ENCODE measurements at places on chromosomes 7 and 10.

- DNase-seq = no peak
Measured at GRCh38 chr10:117237401-117237991, 3.4 kb upstream of the SLC18A2 start.

- no peak for DNase-seq
Measured at GRCh38 chr10:44780426-44780825, 130.7 kb upstream of the TMEM72 start.

GRCh38 chr7:130430841-130431666 lies 9.8 kb downstream of the CEP41 start:
- peak; percentile 28 for DNase-seq

- no peak for DNase-seq
Measured at GRCh38 chr10:114053946-114054345, 10.3 kb downstream of the ADRB1 start.

GRCh38 chr7:22361320-22361719 lies 4.4 kb upstream of the RAPGEF5 start:
- no peak for DNase-seq

GRCh38 chr7:23075571-23075970 lies 30.0 kb upstream of the KLHL7 start:
- DNase-seq = no peak

GRCh38 chr10:24351961-24352360 lies 143.0 kb downstream of the KIAA1217 start:
- no peak for DNase-seq

GRCh38 chr7:98934267-98934666 lies 55.9 kb downstream of the TRRAP start:
- no peak for DNase-seq

- no peak for DNase-seq
Measured at GRCh38 chr7:20383351-20383750, 52.7 kb downstream of the ITGB8 start.

DNA sequence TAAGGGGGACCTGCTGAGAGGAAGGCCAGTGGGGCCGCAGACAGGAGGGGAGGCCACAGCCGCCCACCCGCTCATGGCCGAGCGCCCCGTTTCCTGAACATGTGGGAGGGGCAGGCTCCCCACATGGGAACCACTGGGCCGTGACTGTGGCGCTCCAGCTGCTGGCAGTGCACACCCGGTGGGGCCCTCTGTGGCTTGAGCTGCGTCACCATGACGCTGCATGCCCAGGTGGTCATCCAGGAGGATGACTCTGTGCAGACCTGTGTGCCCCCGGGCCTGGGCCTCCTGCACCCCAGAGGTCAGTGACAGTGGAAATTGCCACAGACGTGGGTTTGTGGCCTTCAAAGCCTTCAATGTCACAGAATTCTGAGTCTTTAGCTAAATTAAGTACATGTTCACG lies 85.1 kb downstream of the MGMT start:
- DNase-seq = no peak

DNA sequence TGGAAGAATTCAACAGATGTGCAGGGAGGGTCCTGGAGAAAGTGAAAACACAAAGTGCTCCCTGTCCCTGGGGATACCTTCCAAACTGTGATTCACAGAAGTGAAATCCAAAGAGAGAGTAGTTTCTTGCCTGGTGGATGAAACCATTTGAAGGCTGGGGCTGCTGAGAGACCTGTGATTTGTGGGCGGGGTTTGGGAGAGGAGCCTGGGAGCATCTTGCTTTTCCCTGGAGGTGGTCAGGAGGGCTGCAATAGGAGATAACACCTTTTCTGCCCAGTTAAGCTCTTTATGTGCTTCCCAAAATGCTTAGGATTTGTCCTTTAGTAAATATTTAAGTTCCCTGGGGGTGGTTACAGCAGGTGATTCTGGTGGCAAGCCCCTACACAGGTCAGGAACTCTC lies 105.3 kb upstream of the TPK1 start:
- DNase-seq = no peak

DNA sequence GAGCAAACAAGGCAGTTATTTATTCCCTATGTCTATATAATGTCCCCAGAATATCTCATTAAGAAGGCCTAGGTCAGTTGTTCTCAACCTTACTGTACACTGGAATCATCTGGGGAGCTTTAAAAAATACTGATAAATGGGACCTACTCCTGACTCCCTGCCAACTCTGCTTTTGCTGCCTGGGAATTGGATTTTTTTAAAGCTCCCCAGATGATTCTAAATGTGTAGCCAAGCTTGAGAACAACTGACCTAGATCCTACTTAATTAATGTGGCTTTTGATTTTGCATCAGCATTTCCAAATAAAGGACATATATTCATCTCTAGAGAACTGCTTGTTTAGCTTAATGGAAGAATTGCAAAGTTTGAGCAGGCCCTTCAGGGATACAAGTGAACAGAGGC lies 91.7 kb upstream of the HPS1 start:
- DNase-seq = no peak

- no peak for DNase-seq
Measured at GRCh38 chr7:76151932-76152331, 49.8 kb upstream of the SRRM3 start.

DNA sequence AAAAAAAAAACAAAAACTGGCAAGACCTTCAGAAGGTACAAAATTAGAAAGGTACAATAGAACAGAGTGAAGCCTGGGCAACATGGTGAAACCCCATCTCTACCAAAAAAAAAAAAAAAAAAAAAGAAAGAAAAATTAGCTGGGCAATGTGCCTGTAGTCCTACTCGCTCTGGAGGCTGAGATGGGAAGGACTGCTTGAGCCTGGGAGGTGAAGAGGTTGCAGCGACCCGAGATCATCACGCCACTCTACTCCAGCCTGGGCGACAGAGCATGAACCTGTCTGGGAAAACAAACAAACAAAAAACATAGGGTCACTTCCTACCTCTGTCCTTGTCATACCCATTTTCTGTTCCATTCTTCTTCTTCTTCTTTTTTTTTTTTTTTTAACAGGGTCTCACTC lies 45.6 kb upstream of the DLG5 start:
- no peak for DNase-seq

GRCh38 chr7:77537136-77537777 lies at the start of gene PTPN12:
PTPN12 (plus strand) TSS chr7:77537295; CDS start chr7:77537547, 252 bp downstream.
- peak; percentile 80 for DNase-seq

DNA sequence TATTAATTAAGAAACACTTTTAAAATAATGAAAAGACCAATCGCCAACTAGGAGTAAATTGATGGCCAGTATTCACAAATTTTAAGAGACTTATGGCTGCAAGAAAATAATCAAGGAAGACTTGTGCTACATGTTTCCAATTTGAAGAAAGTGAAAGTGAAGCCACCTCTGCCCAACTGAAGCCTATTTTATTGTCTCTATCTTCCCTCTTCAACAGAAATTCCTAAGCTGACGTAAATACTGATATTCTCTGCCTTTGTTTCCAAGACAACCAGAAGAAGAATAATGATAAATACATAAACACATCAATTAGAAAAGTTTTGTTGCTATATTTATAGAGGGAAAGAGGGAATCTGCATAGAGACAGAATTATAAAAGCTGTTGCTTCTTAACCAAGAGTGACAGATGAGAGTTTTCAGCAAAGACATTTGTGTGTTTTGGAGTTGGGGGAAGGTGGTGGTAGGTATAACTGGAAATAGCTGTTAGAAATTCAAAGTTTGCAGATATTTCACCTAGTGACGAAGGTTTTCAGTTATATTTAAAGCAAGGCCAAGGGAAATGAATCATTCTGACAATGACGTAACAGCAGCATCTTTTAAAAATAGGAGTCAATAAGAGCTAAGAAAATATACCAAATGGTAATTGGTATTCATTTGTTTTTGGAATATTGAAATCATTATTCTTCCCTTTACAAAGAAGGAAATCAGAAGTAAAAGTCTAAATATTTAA lies 576.6 kb upstream of the SORCS1 start:
- DNase-seq = no peak

GRCh38 chr10:120996456-120997034 lies 145.4 kb downstream of the WDR11 start:
- no peak for DNase-seq

DNA sequence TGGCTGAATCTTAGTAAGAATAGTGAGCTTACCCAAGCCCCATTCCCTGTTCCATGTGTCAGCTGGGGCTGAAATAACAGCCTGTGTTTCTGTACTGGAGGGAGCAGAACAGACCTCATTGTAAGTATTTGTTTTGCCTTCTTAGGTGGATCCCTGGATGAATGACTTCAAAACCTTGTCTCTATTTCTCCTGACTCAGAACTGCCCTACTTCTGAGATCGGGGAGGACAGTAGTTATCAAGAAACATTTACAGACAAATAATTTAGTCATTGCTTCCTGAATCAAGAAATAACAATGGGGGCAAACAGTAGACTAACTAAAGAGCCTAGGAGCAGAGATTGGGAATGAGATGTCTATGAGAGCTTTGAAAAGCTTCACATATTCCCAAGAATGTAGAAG lies 58.8 kb downstream of the TPST1 start:
- no peak for DNase-seq

- DNase-seq = no peak
Measured at GRCh38 chr10:62076891-62077290, 175.4 kb downstream of the ARID5B start.

DNA sequence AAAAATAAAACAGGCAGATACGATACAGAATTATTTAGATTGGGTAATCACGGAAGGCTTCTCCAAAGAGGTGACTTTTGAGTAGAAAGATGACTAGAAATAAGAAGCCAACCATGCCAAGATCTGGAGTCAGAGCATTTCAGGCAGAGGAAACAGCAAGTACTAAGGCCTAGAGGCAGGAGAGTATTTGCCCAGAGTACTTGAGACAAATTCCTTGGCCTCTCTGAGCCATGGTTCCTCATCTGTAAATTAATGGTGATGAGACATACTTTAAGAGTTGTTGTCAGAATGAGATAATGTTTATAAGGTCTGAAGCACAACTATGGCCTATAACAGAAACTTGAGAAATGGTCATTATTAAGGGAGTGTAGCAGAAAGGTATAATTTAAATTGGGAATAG lies 15.8 kb upstream of the GPR37 start:
- no peak for DNase-seq

DNA sequence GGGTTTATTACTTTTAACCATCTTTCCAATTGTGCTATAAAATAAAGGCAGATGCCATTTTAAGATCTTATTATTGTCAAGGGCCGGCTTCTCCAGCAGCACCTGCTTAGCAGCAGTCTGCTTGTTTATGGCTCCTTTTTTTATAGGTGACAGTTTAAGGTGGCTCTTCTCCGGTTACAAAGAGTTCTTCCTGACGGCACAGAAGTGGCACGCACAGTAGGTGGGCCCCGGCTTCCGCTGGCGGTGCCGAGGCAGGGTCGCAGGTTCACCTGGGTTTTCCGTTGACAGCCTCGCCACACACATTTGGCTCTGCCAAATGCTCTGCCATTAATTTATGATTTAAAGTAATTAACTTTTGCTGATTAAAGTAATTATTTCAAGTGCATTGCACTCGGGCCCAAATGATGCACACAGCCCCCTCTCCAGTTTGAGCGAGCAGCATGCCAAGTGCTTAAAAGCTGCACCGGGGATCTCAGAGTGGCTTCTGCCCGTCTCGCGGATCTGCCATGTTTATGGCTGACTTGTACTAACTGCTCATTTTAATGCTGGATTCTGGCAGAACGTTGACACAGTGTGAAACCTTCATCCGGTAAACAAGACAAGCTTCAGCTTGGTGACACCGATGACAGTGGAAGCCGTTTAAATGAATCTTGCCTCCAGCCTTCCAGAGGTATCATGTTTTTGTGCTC lies 355.1 kb upstream of the MKI67 start:
- DNase-seq = no peak

GRCh38 chr10:48548531-48549135 lies 56.2 kb downstream of the ARHGAP22 start:
- DNase-seq = no peak

GRCh38 chr7:118280319-118281012 lies 56.0 kb downstream of the ANKRD7 start:
- peak; percentile 58 for DNase-seq

- no peak for DNase-seq
Measured at GRCh38 chr10:23514321-23514720, 75.4 kb downstream of the OTUD1 start.

DNA sequence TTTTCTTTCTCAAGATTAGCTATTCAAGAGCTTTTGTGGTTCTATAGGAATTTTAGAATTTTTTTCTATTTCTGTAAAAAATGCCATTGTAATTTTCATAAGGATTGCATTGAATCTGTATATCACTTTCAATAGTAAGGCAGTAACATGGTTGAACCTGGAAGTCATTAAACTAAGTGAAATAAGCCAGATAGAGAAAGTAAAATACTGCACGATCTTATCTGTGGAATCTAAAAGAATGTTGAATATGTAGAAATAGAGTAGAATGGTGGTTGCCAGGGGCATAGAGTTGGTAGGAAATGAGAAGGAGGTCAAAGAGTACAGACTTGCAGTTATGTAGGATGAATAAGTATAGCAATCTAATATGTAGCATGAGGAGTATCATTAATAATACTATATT lies 1073.5 kb upstream of the LRRN3 start:
- no peak for DNase-seq

- DNase-seq = no peak
Measured at GRCh38 chr10:121596689-121597503, 1.3 kb downstream of the FGFR2 start.

DNA sequence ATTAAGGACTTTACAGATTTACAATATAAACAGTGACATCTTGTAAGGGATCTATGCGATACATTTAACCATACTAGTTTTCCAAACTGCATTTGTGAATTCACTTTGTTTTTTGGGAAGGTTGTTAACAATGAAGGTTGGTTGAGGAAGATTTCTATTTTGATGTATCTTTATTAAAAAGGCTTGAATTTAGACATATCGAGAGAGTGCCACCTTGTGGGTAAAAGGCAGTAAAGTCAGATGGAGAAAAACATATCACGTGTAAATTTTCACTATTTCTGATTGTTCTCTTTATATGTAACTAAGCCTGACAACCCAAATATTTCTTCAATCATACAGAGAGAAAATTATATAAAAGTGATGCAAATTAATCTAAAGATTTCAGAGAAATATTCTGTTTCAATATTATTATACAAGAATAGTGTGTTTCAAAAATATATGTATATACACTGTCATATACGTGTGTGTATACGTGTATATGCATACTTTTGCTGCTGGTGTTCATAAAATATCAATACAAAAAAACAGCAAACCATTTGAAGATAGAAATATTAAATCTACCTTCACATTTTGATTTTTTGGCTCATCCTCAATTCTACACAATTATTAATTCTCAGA lies 988.6 kb downstream of the SORCS1 start:
- DNase-seq = no peak

DNA sequence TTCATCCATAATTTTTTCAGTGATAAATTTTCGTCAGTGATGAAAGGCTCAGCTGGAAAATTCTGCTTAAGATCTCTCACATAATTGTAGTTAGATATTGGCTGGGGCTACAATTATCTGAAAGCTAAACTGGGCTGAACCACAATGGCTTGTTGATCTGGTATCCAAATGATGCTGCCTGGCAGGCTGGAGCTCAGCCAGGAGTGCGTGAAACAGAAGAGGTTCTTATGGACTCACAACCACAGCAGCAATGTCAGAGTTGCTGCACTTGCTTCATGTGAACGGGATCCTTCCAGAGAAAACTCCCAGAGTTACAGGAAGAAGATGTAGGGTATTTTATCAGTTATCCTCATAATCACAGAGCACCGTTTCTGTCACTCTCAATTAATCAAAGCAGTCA lies 533.2 kb upstream of the POM121L12 start:
- DNase-seq = no peak
